AG08395 (cell line): ENCODE measurements at places on chromosomes 4 and X.

DNA sequence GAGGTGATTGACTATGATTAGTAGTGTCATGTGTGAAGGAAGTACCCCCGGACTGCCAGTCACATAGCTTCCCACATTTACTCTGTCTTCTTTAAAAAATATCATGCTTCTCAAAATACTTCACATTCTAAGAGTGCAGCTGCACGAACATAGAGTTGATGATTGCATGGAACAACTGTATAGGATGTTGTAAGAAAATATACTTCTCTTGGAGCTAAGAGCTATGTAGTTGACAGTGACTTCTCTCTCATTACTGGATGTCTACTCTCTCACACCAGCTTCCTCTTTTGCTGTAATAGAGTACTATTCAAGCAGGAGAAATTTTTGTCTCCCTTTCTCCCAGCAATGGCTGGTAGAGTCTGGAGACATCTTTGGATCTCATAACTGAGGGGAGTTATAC lies 99.4 kb upstream of the PUDP start:
- DNase-seq, result no peak

DNA sequence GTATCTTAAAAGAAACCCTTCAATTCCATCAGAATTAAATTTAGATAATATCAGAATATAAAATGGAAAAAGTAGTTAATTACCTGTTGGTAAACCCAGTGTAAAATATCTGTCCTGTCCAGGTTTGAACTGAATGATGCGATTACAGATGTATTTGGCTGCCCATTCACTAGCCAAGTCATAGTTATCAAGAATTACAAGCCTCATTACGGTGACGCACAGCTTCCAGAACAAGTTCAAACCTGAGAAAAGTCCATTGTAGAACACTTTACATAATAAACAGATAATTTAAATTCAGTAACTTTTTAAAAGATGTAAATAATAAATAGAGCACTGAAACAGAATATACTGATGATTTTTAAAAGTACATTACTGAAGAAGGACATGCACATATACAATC lies 4.4 kb downstream of the GNPDA2 start:
- no peak for DNase-seq

DNA sequence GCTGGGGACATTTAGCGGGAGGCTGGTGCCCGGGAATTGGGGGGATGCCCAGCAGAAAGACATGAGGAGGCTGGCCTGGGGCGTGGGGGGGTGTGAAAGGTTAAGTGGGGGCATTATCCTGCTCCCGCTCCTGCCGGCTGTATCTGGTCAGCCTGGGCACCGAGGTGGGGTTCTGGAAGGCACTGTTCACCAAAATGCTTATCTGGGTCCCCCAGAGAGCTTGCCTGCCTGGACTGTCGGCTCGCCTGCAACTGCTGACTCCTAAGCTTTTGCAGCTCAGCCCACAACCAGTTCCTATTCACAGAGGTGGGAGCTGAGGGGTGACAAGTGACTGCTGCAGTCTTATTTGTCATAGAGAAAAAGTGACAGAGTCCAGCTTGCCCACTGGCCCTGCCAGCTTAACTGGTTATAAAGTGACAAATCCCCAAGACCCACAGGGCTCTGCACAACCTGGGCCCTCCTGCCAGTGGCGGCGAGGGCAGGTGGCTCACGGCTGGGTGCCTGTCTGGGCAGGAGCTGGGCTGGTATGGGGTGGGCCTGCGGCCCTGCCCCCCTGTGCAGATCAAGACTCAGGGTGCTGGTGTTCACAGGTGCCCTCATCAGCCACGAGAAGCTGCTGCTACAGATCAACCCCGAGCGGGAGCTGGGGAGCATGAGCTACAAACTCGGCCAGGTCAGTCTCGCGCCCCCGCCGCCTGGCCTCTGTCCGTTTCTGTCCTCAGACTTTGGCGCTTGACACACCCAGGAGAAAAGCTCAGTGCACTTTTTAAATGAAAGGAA lies 23.7 kb upstream of the MSANTD1 start:
- DNase-seq, result no peak

DNA sequence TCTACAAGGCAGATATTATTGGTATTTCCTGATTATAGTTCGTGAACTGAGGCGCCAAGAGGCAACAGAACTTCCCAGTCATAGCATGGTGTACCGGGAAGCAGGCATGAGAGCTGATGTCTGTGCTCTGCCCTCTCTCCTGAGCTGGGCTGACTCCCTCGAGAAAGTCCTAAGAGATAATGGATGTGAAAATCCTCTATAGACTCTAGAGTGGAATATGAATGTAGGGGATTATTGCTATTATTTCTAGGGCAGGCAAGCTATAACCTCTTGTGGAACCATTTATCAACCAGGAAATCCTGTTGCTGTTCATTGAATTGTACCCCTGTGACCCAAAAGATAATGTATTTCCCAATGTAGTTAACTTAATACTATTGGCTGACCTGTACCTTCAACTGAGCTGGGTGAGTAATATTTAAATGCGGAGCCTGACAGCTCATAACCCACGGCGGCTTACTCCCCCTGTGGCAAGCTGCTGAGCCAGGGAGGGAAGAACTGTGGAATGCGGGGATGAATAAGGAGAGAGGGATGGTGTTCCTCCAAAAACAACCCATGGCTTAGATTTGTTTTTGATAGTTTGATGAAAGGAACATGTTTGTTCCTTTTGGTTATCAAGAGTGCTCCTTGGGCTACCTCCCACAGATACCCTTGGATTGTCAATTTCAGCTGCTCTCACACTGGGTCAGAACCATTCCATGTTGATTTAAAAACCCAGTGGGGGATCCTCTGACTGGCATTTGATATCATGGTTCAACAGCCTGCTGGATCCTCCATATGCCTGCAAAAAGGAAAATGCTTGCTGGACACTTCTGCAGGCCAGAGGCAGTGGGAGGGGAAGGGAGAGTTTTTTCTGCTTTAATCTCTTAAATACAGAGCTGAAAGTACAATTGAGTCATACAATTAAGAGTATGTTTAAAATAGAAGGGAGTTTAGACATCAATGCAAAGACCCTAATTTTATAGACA lies 339.0 kb upstream of the BOD1L1 start:
- peak; percentile 68 for DNase-seq

DNA sequence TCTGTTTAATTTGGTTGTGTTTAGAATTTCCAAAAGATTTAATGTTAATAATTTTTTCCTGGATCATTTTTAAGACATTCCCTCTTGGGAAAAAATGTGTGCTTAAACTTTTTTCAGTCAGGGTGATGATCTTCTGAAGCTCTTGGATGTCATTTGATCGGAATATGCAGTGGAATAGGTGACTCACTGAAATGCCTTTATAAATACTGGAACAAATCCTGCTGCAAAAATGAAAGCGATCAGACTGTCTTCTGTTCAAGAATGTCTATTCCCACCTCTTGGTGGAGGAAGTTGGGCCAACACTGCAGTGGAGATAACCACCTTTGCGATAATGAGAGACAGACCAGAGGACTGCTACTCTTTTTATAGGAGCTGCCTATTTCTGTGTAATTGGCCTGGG lies 46.7 kb downstream of the LARP1B start:
- no peak for DNase-seq

DNA sequence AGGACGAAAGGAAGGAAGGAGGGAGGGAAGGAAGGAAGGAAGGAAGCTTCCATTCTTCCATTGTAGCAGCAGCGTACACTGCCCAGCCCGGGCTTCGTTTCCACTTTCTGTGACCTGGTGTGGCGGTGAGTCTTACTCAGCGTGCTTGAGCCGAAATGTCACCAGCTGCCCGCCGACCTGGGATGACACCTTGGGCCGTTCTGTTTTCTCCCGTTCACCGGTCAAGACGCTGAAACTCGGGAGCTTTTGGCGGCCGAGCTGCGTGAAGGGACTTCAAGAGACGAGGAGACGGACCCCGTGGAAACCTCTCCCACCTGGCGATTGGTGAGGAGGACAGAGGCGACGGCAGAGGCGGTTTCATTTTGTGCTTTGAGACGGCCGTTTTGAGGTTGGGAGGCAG lies 47.1 kb upstream of the PPP2R3B start:
- DNase-seq, result no peak

DNA sequence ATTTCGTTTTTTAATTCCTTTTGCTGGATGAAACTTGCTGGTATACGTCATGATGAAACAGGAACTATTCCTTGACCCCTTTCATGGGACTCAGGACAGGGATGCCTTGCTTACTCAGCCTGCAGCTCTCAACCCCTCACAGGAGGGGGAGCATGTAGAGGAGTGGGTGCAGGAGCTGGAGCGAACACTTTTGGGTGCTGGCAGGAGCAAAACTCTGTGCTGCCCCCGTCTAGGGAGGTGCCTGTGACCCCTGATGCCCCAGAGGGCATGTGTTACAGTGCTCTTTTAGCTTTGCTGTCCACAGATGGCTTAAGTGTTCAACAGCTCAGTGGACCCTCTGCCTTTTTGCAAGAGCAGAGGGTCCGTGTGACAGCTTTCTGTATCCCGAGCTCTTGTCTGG lies 56.8 kb upstream of the TEX13C start:
- no peak for DNase-seq

GRCh38 chrX:31540313-31540712 lies 468.5 kb upstream of the FTHL17 start:
- DNase-seq, result no peak

- DNase-seq, result no peak
Measured at GRCh38 chr4:109739547-109739946, 9.7 kb upstream of the PLA2G12A start.

GRCh38 chrX:101397779-101398178 lies 7.0 kb downstream of the RPL36A start:
- DNase-seq, result no peak

DNA sequence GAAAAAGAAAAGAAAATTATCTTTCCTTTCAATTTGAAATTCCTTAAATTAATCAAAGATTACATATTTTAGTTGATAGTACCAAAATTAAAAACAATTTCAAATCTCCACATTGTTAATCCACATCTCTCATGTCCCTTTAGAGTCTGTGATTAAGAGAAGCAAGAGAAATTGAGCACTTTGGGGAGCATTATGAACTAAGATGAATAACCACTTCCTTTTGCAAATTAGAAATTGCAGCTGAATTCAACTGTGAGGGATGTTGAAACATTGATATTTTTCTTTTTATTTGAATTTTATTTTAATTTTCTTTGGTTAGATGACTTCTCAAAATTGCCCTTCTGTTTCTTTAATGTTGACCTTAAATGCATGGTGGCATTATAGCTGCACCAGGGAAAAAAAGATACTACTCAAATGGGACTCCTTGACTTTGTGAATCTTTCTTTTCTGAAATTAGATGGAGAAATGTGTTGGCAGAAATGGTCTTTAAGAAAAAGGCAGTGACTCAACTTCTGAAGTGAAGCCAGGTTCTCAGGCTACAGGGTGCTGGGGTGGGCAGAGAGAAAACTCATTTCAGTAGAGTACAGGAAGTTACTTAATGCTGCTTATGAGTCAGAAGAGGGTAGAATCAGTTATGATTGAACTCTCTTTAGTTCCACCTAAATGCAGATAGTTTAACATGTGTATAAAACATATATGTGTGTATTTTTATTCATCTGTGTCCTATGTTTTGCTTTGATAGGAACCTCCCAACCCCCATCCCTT lies 92.0 kb upstream of the TNIP3 start:
- peak; percentile 89 for DNase-seq

GRCh38 chr4:58776627-58777026 lies 1666.4 kb upstream of the IGFBP7 start:
- no peak for DNase-seq

DNA sequence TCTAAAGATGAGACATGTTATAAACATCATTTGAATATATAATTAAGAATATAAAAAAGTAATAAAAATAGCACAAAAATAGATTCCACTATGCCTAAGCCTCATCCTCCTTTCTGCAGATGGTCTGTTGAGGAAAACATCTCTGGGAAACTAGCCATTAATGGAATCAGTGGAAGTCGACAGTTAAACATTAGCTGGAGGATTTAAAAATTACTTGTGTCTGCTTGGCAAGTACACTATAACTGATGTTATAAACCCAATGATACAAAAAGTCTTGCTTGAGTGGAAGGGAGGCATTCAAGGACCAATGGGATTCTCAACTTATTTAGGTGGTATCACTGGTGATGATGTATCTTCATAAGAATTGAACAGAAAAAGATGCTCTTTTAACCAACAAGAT lies 1598.3 kb downstream of the PCDH18 start:
- DNase-seq, result no peak

DNA sequence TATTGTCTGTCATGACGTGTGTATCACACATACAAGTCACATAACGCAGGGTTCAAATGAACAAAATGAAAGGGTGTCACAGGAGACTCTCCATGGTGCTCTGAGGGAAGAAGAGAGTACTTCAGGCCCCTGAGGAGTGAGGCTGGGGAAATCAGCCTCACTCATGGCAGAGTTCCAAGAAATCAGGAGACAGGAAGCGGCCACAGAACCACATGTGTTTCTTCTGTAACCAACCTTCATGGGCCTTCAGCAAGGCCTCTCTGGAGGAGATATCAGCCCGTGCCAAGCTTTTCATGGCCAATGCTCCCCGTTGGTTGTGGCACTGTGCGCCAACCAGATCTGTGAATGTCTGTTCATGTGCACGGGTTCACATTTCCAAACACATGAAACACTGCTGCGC lies 76.0 kb downstream of the NAT8L start:
- peak; percentile 39 for DNase-seq

GRCh38 chrX:45322382-45322781 lies 121.7 kb upstream of the DIPK2B start:
- DNase-seq, result peak; percentile 75
